ENCODE measurements at places on chromosomes 5 and 9.
A peak's percentile ranks its signal among the peaks of the same experiment; 100 is the strongest.

DNA sequence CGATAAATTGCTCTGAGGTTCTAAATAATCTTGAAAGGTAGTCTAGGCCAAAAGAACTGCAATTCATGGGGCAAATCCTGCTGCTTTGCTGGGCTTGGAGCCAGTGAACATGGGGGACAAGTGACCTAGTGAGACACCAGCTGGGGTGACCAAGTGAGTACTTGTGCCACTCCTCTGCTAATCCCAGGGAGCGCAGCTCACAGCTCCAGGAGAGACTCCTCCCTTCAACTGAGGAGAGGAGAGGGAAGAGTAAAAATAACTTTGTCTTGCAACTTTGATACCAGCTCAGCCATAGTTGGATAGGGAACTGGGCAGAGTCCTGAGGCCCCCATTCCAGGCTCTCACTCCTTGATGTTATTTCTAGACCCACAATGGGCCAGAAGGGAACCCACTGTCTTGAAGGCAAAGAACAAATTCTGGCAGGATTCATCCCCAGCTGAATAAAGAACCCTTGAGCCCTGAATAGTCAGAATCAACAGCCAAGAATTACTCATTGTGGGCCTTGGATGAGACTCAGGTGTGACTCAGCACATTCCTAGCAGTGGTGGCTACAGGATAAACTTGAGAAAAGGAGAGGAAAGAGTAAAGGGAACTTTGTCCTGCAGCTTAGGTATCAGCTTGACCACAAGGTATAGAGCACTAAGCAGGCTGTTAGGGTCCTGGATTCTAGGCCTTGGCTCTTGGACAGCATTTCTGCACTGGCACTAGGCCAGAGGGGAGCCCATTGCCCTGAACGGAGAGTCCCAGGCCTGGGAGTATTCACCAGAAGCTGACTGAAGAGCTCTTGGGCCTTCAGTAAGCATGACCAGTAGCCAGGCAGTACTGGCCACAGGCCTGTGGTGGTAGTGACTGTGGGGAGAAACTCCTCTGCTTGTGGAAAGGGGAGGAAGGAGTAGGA, 288.3 kb upstream of the CDH18 start:
- DNase-seq = peak; percentile 94

DNA sequence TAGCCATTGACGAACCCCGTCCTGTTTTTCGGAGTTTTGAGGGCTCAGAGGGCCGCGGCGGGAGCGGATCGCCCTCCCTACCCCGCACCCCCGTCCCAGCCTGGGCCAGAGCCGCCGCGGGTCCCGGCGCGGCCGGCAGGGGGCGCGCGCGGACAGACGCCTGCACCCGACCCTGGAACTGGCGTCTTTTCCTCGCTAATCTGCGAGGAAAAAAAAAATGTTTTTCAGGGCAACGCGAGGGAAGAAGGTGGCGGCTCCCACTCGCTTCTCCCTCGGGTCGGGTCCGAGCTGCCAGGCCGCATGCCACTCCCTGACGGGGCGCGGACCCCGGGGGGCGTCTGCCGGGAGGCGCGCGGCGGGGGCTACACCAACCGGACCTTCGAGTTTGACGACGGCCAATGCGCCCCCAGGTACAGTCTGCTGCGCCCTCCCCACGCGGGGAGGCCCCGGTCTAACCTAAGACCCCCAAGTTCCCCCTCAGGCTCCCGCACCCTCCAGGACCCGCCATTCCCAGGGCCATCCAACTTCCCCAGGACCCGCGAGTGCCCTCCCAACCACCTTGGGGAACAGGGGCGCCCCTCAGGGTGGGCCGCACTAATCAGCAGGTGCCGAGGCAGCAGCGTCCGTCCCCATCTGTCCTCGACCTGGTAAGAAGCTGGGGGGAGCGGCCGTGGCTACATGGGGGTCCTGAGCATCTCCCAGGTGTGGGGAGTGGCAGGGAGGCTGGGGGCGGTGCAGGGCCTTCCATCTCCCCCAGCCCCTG, at the start of gene KCNT1:
TSS of gene KCNT1 (plus strand) at position 227 of the 763 bp plus-strand sequence. CDS start at position 301, 74 bp downstream.
- peak; percentile 15 for DNase-seq

- DNase-seq = no peak
These were observed 69.0 kb downstream of the DAB2IP start for GRCh38 chr9:121720311-121721057.

GRCh38 chr9:1028501-1029190, 21.5 kb upstream of the DMRT2 start:
- DNase-seq = no peak

- DNase-seq = peak; percentile 77
These were observed 7.1 kb upstream of the DMXL1 start for GRCh38 chr5:119063579-119064379.

DNA sequence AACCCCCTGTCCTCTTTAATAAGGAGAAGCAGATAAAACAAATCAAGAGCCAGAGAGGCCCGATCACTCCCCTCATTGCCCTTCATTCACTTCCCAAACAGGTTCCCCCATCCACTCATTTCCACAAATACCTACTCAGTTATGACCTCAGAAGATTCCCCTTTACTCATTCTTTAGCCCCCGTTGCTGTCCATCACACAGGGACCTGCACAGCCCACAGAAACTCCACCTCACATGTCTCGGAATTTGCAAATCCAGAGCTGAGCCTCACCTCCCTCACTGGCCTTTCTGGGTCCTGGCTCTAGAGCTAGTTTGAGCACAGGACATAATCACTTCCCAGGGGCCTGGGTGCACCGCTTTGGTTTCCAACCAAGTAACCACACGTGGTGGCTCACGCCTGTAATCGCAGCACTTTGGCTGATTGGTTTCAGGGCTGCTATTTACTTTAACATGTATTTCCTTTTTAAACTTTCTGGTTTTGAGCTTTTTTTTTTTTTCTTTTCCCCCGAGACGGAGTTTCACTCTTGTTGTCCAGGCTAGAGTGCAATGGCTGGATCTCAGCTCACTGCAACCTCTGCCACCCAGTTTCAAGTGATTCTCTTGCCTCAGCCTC, 17.8 kb downstream of the ATP6V0E1 start:
- DNase-seq = no peak

GRCh38 chr9:14924230-14925219, 14.3 kb upstream of the FREM1 start:
- DNase-seq = peak; percentile 86

- DNase-seq = no peak
These were observed 14.9 kb downstream of the ATOX1 start for GRCh38 chr5:151743530-151743929.

DNA sequence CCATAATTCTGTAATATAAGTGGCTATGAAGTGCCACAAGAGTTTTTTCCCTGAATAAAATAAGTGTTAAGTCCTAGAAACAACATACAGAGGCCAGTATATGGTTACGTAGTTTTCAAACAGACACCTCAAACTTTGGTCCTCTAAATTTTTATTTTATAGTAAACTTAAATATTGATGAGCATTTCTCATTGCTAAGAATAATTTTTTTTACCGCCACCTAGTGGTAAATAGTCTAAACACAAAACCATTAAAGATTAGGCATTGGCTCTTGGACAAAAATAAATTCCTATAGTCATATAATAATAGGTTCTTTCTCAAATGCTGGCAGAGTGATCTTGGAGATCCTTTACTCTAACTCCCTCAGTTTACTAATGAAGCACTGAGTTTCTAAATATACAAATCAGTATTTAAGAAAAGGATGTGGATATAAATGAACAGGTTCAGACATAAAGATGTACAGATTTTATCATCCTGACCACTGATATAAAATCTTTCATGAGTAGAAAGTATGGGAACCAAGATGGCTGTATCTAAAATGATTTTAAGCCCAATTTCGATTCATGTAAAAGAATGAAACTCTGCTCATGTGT, 136.2 kb downstream of the FANCC start:
- DNase-seq = no peak

DNA sequence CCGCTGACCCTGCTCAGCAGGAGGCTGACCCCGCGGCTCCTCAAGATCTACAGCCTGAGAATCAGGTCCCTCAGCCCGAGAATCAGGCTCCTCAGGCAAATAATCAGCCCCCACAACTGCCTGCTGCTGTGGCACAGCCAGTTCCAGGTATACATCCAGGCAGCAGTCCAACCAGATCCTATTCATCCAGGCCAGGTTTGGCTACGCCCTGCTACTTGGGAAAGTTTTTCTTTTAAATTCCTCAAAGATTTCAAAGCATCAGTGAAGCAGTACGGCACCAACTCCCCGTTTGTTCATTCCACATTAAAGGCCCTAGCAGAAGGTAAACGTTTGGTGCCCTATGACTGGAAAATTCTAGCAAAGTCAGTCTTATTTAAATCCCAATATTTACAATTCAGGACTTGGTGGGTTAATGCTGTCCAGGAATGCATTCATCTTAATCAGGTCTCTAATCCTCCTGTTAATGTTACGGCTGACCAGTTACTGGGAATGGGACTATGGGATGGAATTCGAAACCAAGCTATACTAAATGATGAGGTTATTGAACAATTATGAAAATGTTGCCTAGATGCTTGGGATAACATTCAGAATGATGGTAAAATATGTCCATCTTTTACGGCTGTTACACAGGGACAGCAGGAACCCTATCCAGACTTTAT, 102.3 kb downstream of the SYK start:
- DNase-seq = no peak

- DNase-seq = no peak
These were observed 35.2 kb downstream of the LMNB1 start for GRCh38 chr5:126812199-126812570.

- no peak for DNase-seq
These were observed 21.3 kb downstream of the TRIO start for GRCh38 chr5:14164164-14165163.

- DNase-seq = no peak
These were observed 100.0 kb downstream of the PSD2 start for GRCh38 chr5:139895647-139896046.

DNA sequence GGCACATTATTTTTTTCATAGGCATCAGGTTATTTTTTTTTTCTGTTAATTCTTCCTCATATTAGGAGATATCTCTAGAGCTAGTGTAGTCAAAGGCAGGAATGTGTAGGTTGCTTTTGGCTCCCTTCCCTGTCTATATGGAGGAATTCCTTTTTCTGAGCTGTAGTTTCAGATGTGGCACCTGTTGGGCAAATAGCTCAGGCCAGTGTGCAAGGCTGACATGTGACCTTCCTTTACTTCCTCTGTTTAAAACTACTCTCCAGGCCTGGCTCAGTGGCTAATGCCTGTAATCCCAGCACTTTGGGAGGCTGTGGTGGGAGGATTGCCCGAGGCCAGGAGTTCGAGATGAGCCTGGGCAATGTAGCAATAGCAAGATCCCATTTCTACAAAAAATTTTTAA, 40.5 kb upstream of the KIAA1958 start:
- no peak for DNase-seq

DNA sequence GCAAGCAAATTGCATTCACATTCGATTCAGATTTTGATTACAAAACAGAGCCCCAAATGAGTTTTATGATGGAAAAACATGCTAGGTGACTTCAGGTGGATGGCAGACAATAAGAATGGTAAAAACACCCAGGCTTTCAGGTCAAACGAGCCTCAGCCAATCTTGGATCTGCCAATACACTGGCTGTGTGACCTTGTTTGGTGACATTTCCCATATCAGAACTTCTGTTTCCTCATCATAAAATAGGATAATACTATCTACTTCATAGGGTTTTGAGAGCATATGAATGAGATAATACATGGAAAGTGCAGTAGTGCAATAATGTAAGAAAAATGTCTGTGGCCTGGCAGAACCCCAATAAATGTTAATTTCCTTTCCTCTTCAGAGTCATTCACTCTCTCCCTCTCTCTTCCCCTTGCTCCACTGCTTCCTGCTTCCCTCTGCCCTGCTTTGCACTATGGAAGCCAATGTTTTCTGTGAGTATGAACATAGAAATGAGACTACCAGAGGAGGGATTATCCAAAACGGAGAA, 54.7 kb downstream of the SH3RF2 start:
- peak; percentile 62 for DNase-seq

DNA sequence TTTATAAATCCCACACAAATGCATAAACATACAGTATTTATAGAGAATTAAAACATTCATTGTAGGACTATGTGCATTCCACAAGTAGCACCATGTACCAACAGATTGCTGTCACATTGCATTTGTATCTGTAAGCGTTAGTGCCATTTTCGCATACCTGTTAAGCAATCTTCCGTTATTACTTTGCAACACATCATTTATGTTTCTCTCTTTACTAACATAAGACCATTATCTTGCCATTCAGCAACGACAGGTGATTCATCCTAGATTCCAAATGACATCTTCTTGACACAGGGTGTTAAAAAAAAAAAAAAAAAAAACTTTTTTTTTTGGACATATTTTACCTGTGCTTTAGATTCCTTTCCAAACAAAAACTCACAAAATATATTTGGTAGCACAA, 511.8 kb downstream of the ELAVL2 start:
- DNase-seq = no peak

DNA sequence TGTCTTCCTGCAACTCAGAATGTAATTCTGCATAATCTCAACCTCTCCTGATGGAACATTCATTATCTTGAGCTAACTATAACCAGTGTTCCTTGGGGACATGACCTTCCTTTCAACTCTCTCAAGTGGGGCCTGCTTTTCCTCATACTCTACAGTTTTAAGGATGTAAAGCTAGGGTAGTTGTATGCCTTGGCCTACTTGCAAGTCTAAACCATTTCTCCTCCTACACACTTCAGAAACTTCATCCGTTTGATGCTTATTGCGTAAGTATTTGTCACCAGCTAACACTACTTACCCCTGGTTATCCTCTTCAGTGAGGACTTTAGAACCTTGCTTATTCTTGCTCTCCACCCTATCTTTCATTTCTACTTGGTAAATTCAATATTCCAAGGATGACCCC, 548.9 kb downstream of the HINT1 start:
- DNase-seq = peak; percentile 3

DNA sequence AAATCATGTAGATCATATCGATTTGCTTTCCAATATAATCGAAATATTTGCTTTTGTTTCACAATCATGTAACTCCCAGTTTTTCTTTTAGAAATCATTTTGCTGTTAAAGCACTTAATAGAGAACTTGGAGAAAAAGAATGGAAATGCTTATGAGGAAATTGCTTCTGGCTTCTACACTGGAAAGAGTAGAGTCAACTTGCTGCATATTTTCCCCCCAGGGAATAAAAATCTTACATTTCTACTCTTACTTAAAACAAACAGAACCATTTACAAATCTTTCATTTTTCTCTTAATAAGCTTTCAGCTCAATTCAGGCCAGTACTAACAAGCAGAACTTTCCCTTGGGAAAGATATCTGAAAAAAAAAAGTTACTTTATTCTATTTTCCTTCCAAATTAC, 312.0 kb downstream of the CHSY3 start:
- no peak for DNase-seq

GRCh38 chr5:149185067-149185466, 43.8 kb downstream of the ABLIM3 start:
- DNase-seq = no peak

GRCh38 chr9:129900263-129901027, 65.2 kb downstream of the USP20 start:
- no peak for DNase-seq

GRCh38 chr5:162067655-162068411, at the start of gene GABRG2:
Gene GABRG2 (plus strand): TSS chr5:162067773. CDS start chr5:162068000, 227 bp downstream.
- DNase-seq = no peak

Data from iris pigment epithelial cell (primary cell).